Glutamatergic neuron (in vitro differentiated cells): ENCODE measurements at places on chromosomes 13 and 19. TPM values are rescaled to one million over a fixed set of nuclear protein-coding genes. Genes with fewer than 3 reads are reported as not detected.

Gene CYTH2
- total RNA-seq = 233 TPM

Gene TTYH1
- total RNA-seq = 2.9 TPM

Gene PSG2
- total RNA-seq = not detected

Gene C5AR2
- not detected for total RNA-seq

Gene CYP4F2
- total RNA-seq = not detected

Gene SYNGR4
- total RNA-seq = not detected

Gene IL27RA
- total RNA-seq = not detected

Gene ZNF560
- total RNA-seq = not detected

Gene EFNB2
- 51.1 TPM for total RNA-seq

Gene ACP7
- total RNA-seq = not detected

Gene ZNF490
- total RNA-seq = 8.0 TPM

Gene TMTC4
- 139 TPM for total RNA-seq

Gene LILRA1
- total RNA-seq = not detected

Gene STOML3
- not detected for total RNA-seq

Gene NEK5
- total RNA-seq = not detected

Gene ABCC4
- 1.7 TPM for total RNA-seq

Gene LIG1
- total RNA-seq = 16.9 TPM

Gene TTC9B
- total RNA-seq = 19.5 TPM

Gene FGF21
- not detected for total RNA-seq

Gene MADCAM1
- 1.7 TPM for total RNA-seq

Gene PCDH17
- total RNA-seq = 51.8 TPM

Gene ZNF441
- total RNA-seq = 10.6 TPM

Gene CPAMD8
- 15.4 TPM for total RNA-seq

Gene ZNF331
- 13.3 TPM for total RNA-seq

Gene RAB3A
- total RNA-seq = 77.4 TPM

Gene DPRX
- not detected for total RNA-seq
